Right lung (tissue), 10 donors: ENCODE measurements at places on chromosomes 1 and 21. TPM values are rescaled to one million over a fixed set of nuclear protein-coding genes. Genes with fewer than 3 reads are reported as not detected.
A peak's percentile ranks its signal among the peaks of the same experiment; 100 is the strongest.

Gene TMPRSS2
- polyA plus RNA-seq: 47.6 TPM

Gene MYOG
- 0.08 TPM for polyA plus RNA-seq

Gene HUNK
- 4.9 TPM for polyA plus RNA-seq

Gene LRRC8B
- 10.6 TPM for polyA plus RNA-seq

- DNase-seq: peak; percentile 42
Observed at GRCh38 chr1:190475421-190476141, 2.1 kb downstream of the BRINP3 start.

GRCh38 chr1:240649733-240650721, 38.1 kb upstream of the GREM2 start:
- DNase-seq: no peak

DNA sequence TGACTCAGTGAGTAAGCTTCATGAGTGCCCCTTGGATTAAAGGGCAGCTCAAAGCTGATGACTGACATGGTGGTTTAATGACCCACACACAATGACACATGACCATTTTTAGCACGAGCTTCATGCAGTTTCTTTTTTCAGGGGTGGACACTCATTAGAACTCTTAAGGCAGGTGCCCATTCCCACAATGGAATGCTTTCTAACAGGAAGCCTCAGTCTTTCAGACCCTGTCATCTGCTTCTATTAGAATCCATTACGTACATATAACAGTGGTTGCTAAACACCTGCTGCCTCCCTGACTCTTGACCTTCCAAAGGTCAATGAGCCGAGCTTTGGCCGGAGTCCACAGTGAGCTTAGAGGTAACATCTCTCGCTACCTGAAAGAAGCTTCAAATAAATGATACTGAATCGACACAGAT, 27.4 kb downstream of the AKNAD1 start:
- DNase-seq: no peak
